ENCODE measurements at places on chromosomes 11 and 22.

DNA sequence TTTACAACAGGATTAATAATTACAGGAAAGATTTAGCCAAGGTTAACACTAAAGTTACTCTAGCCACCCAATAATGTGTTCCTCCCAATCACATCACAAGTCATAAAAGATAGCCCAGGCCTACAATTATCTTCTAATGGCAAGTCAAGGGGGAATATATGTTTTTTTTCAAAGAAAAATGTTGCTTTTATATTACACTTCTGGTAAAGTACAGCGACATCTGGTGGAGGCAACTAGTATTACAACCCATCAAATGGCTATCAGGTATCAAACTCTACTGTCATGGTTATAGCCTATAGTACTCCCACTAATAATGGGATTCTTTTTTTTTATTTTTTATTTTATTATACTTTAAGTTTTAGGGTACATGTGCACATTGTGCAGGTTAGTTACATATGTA, 71.8 kb downstream of the XRRA1 start:
- peak; percentile 9 for DNase-seq

GRCh38 chr11:119347242-119347641, 737 bp upstream of the MFRP start:
- no peak for DNase-seq

GRCh38 chr22:27877501-27877900, 41.6 kb downstream of the PITPNB start:
- DNase-seq, result no peak

DNA sequence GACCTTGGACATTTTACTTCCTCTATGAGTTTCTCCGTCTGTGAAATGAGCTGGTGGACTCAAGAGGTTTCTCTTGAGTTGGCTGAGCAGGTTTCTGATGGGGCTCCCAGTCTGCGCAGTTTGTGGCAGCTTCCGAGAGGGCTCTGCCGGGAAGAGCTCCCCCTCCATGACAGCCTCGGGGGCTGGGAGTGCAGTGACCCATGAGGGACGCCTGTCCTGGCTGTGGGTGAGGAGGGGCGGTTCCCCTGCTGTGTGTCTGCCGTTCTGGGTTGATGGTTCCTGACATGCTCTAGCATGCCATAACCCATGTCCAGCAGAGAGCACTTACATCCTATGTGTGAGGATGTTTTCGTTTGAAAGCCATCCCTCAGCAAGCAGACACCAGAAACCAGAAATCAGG, 14.8 kb downstream of the CSF2RB start:
- no peak for DNase-seq

GRCh38 chr22:37822079-37822833, 926 bp upstream of the GALR3 start:
- no peak for DNase-seq

- DNase-seq, result no peak
These were observed 105.7 kb upstream of the TMEM45B start for GRCh38 chr11:129709801-129710398.

Data from stimulated activated naive CD8-positive, alpha-beta T cell treated with anti-CD3 and anti-CD28 coated beads, Interleukin-15, Interleukin-2, amounts not matched to agents 100 U/mL and 50 U/mL, for 24 hours (primary cell).